ENCODE measurements at places on chromosomes 1 and 21.

DNA sequence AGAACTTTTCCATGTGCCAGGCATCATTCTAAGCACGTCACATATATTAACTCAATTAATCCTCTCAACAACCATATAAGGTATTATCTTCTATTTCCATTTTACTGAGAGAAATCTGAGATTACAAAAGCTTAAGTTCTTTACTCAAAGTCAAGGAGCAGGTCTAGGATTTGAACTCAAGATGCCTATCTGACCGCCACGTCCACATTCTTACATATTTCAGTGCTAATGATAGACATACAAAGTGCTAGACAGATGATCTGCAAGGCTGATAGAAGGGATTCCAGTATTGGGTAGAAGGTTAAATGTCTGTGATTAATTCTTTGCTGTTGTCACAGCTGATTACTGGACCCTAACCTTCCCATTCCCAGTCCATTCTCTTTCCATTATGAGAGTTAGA lies 4.4 kb downstream of the ATP5PB start:
- no peak for DNase-seq

DNA sequence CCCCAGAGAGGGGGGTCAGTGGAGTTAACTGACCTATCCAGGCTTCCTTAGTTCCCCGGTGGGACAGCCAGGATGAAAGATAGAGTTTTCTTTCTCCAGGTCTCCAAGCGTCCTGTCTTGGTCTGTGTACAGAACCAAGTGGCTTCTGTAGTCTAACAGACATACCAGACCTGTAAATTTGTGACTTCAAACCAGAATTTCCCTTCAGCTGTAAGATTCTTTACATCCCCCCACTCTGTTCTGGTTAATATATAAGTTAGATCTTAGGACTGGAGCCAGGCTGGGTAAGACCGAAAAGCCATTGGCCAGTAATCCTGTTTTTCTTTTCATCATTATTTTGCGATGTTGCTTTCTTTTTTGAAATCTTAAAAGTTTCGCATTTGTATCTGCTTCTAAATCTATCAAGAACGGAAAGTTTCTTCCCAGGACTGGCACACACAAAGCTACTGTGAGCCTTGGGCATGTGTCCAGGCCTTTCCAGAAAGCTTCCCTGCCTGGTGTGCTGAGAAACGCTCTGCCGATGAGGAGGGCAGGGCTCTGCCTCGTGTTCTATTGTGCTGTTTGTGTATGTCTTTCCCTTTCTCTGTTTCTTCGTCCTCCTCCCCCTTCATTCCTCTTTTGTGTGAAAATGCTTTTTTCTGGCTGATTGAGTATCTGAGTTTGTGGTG lies 72.3 kb downstream of the RGL1 start:
- DNase-seq: no peak

DNA sequence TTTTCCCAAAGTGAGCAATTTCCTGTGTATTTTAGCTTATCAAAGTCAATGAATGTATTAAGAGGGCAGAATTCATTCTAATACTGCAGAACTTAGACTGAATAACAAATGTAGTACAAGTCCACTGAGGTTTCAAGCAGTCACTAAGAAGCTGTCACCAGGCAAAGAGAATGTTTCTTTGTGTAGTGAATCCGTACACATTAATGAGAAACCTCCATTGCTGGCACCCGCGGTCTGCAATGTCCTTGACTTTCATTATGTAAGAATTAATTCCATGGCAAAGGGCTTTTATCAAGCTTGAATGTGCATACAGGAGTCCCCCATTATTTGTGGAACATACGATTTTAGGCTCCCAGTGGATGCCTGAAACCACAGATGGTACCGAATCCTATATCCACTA lies 719.5 kb upstream of the TMPRSS15 start:
- no peak for DNase-seq

DNA sequence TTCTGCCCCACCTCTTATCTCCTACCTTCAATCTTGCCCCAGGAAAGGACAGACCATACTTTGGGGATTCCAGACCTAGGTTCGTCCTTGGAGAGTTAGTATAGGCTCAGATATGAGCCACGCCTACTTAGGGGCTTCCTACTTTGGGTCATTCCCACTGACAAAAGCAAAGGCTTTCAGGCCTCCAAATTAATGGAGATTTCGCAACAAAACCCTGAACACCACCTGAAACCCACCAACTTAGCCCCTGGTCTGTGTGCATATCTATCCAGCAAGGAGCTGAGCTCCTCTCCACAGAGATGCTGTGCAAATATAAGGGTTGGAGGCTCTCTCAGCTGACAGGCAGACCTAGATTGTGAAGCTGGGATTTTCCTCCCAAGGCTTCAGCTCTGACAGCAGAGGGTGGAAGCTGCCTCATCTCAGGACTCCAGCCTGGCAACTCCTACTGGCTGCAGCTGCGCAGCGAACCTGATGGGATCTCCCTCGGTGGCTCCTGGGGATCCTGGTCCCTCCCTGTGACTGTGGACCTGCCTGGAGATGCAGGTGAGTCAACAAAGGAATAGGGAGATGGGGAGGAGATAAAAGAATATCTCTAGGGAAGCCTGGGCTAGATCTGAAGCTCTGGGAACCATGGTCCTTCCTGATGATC lies 2.1 kb downstream of the MPL start:
- DNase-seq: no peak

DNA sequence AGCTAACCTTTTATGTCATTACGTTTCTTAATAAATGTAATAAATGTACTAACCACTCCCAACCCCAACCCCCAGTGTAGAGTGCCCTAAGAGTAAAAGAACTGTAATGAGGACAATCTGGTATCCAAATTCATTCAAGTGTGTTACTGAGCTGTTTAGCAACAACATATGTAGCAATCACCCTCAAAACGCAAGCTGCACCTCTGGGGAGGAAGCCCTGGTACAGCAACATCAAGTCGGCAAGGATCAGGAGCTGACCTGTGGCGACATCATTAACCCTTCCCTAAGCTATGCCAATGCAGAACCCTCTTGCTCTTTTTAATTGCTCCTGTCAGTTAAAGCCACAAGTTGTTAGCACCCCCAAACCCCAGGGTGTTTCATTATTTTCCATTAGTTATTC lies 47.1 kb downstream of the STX6 start:
- DNase-seq: no peak

Measured in NCI-H524 treated with DMSO at 0.1 percent for 48 hours (cell line).